ENCODE measurements at places on chromosomes 4 and X. TPM values are rescaled to one million over a fixed set of nuclear protein-coding genes. Genes with fewer than 3 reads are reported as not detected.

The QRFPR gene
- not detected for total RNA-seq

The CASP3 gene
- 47.7 TPM for total RNA-seq

The FGF13 gene
- not detected for total RNA-seq

The SH2D1A gene
- total RNA-seq = not detected

The GPAT3 gene
- total RNA-seq = 8.5 TPM

The EGF gene
- total RNA-seq = 11.3 TPM

The SLC34A2 gene
- total RNA-seq = not detected

The SMIM31 gene
- not detected for total RNA-seq

The PDCL2 gene
- not detected for total RNA-seq

The RPA4 gene
- total RNA-seq = 0.92 TPM

The TBC1D8B gene
- total RNA-seq = 36.2 TPM

The SCRG1 gene
- total RNA-seq = 8.3 TPM

The CYP4V2 gene
- 16.3 TPM for total RNA-seq

The COX7B2 gene
- total RNA-seq = not detected

The MCF2 gene
- total RNA-seq = not detected

The MAGEB1 gene
- not detected for total RNA-seq

The HSD17B13 gene
- 0.30 TPM for total RNA-seq

The ZNF595 gene
- total RNA-seq = 9.8 TPM

The CXCL5 gene
- total RNA-seq = 9.1 TPM

The UTP14A gene
- 15.4 TPM for total RNA-seq

The SERPINA7 gene
- total RNA-seq = not detected

The SSX1 gene
- total RNA-seq = not detected

The NEIL3 gene
- 1.2 TPM for total RNA-seq

The PPP1R2C gene
- total RNA-seq = not detected

The HS3ST1 gene
- under 0.01 TPM for total RNA-seq

The IL21 gene
- total RNA-seq = not detected

The MAGEA12 gene
- not detected for total RNA-seq

The MEPE gene
- total RNA-seq = not detected

The HMGB2 gene
- total RNA-seq = 17.5 TPM

The ADGRG2 gene
- total RNA-seq = not detected

The UCP1 gene
- total RNA-seq = not detected

The FAT1 gene
- total RNA-seq = 202 TPM

The CENPVL2 gene
- not detected for total RNA-seq

The PLXNB3 gene
- 6.2 TPM for total RNA-seq

The GAGE12F gene
- not detected for total RNA-seq

The GAGE1 gene
- total RNA-seq = not detected

The DUSP9 gene
- not detected for total RNA-seq

The USP53 gene
- 9.2 TPM for total RNA-seq

The TMSB15A gene
- 2.4 TPM for total RNA-seq

The SSX2 gene
- not detected for total RNA-seq

The FATE1 gene
- total RNA-seq = not detected

The SCML2 gene
- 0.59 TPM for total RNA-seq

The NAP1L2 gene
- total RNA-seq = 0.59 TPM

The CT45A5 gene
- total RNA-seq = not detected

The MAGT1 gene
- total RNA-seq = 172 TPM

The TEX13C gene
- total RNA-seq = not detected

The UGT2A3 gene
- not detected for total RNA-seq

The HELT gene
- total RNA-seq = not detected

The UFSP2 gene
- total RNA-seq = 46.0 TPM

Measured in smooth muscle cell of the umbilical artery (primary cell).